ENCODE measurements at places on chromosomes 3 and 15. TPM values are rescaled to one million over a fixed set of nuclear protein-coding genes. Genes with fewer than 3 reads are reported as not detected.

GRCh38 chr3:107899990-107900651, 190.7 kb downstream of the CD47 start:
- DNase-seq, result no peak

GRCh38 chr3:34260271-34261000, 462.0 kb downstream of the PDCD6IP start:
- peak; percentile 68 for DNase-seq

DNA sequence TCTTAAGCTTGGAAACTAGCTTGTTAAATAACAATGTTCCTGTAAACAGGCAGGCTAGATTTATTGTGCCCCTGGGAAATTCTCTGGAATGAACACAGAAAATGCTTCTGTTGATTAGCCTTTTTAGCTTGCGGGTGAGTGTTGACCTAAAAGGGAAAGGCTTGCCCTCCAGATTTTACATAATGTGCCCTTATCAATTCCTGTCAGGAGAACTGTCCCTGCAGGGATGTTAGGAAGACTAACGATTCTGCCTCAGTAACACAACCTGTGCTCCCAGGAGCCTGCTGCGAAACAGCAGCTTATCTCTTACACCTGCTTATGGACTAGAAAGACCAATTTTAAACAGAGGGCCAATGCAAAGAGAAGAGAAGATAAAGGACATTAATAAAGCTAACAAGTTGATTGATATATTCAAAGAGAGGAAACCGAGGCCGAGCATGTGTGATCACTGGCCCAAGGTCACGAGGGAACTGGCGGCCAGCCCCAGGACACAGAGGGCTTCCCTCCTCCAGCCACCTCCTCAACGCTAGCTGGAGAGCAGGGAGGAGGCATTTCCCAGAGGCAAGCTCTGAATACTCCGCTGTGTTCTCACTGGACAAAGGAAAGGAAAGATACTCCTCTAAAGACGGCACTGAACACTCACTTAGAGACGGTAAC, 48.4 kb upstream of the TJP1 start:
- no peak for DNase-seq

DNA sequence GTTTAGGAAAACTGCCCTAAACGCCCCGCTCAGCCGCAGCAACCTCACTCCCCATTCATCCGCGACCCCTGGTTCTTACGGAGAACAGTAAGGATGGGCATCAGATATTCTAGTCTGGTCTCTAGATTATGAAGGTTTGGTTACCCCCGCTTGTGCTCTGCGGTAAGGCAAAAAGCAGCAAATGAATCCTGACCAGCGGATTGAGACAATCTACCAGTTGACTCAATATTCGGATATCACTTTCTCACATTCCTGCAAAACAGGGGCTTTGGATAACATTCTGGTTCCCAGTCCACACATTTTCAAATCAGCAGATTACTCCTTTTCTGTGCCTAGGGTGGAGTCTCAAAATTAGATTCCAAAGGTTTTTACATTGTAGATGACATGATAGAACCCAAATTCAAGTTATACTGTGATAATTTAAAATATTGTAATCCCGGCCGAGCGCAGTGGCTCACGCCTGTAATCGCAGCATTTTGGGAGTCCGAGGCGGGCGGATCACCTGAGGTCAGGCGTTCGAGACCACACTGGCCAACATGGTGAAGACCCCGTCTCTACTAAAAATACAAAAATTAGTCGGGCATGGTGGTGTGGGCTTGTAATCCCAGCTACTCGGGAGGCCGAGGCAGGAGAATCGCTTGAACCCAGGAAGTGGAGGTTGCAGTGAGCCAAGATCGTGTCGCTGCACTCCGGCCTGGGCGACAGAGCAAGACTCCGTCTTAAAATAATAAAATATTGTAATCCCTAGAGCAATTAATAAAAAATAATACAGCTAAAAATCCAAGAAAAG, 1.1 kb upstream of the CYFIP1 start:
- no peak for DNase-seq

DNA sequence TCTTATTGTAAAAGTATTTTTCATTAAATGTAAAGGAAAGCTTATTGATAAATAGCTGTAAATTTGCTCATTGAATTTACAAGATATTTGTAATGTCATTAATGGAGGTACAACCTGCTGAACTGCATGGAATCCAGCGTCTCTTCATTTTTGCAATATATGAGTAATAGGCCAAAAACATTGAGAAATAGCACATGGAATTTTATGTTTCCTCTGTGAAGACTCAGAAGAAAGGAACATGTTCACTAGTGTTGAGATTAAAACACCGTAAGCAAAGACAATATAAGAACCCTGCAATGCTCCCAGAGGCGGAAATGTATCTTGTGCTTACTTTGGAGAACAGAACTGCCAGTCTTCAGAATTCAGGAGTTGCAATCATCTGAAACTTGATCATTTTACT, 167.6 kb downstream of the ALDH1A2 start:
- no peak for DNase-seq

DNA sequence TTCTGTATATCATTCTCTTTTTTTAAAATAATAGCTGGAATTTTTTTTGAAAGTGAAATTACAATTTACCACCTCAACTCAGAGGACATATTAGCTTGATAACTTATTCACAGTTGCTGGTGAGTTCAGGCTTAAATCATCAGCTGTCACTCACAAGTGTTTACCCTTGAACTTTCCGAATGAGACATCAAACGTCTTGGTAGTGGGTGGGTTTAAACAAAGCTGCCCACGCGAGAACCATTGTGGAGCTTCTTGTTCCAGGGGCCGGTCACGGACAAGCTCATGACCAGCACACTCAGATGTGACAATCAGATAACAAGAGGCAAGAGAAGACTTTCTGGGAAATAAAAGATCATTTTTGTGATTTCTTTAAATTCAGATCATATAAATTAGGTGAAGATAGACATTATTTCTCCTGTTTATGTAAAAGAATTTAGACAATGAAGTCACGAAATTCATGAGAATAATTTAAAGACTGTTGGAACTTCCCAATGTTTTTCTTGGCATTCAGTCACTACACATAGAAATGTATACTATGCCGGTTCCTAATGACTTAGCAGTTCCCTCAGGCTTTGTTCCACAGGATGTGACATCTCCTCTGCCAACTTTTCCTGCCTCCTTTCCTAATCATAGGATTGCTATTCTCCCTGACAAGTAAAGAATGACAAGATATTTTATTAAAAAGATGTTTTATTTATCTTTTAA, 29.3 kb downstream of the BTD start:
- no peak for DNase-seq

- no peak for DNase-seq
These were observed 45.4 kb downstream of the MAGEF1 start for GRCh38 chr3:184666442-184666841.

GRCh38 chr3:108698461-108698860, 58.7 kb downstream of the RETNLB start:
- DNase-seq, result no peak

GRCh38 chr15:75138016-75138999, 63.4 kb upstream of the C15orf39 start:
- no peak for DNase-seq

- no peak for DNase-seq
These were observed 61.4 kb upstream of the ZNF280D start for GRCh38 chr15:56794553-56795329.

GRCh38 chr15:81285461-81285860, 38.5 kb downstream of the STARD5 start:
- peak; percentile 6 for DNase-seq

DNA sequence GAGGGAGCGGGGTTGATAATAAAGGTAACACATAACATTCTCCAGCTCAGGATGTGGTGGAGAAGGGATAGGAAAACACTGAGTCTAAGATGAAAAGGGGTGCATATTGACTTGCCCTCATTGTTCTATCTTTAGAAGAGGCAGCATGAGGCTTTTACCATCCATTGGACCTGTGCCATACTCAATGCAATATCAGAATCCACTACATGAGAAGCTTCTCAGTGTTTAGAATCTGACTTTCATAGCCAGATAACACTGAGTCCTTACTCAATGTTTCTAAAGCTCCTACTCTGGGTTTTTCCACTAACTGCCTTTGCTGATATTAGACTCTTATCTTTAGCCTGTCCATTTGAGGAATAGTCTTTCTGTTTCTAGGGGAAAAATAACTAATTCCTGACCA, 24.3 kb upstream of the GADL1 start:
- DNase-seq, result no peak

- DNase-seq, result no peak
These were observed 10.0 kb upstream of the SMCO1 start for GRCh38 chr3:196525141-196525540.

GRCh38 chr15:92069308-92070250, 216.1 kb downstream of the SLCO3A1 start:
- peak; percentile 78 for DNase-seq

DNA sequence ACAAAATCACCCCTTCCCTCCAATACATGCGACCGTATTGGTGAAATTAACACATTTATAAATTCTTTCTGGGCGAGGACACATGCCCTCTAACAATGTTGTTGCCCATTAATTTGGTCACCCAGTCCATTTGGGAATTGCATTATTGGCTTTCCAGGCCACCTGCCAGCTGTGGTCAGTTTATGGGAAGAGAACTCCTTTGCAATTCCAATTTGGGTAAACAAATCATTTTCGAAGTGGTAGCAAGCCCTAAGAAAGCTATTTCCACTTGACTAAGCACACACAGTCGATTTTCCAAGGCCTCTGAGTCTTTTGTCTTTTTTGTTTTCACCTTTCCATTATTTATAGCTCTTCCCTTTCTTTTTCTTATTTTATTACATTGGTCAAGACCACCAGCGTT, 362.3 kb upstream of the RGMA start:
- no peak for DNase-seq

- DNase-seq, result no peak
These were observed 12.6 kb downstream of the PDHB start for GRCh38 chr3:58421004-58421403.

DNA sequence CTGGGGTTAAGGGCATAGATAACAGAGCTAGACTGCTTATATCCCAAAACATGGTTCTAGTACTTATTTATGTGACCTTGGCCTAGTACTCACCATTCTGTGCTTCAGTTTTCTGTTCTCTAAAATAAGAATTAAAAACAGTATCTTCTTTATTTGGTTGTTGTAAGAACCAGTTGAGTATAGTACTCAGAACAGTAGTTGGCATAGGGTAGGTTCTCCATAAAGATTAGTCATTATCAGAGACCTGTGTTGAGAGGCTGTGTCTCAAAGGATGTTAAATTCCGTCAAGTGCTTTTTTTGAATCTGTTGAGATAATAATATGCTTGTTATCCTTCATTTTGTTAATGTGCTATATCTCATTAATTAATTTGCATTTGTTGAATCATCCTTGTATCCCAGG, 47.4 kb upstream of the OSTN start:
- no peak for DNase-seq

DNA sequence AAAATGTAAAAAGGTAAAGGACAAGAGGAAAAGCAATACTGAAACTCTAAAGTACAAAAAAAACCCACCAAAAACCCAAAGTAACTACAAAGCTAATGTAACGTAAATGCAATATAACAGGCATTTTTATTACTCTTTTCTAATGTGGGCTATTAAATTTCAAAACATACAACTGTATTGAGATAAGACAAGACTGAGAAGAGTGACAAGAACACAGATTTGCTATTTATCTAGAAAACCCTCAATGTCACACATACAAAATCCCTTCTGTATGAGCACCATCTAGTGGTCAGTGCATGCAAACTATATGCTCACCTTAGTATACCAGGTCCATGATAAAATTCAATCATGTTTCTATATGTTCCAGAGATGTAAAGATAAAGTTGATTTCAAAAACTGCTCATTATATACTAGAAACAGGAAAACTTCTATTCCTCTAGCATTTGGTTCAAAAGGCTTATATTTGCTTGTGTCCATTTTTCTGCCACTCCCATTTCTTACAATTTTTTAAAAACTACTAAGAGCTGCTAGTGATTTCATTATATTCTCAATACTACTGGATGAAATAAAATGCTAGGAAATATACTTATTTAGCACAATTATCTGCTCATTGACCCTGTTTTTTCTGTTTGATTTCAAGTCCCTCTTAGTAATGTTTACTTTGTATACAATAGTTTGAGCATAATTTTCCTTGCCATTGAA, 111.4 kb downstream of the DLG1 start:
- peak; percentile 30 for DNase-seq

DNA sequence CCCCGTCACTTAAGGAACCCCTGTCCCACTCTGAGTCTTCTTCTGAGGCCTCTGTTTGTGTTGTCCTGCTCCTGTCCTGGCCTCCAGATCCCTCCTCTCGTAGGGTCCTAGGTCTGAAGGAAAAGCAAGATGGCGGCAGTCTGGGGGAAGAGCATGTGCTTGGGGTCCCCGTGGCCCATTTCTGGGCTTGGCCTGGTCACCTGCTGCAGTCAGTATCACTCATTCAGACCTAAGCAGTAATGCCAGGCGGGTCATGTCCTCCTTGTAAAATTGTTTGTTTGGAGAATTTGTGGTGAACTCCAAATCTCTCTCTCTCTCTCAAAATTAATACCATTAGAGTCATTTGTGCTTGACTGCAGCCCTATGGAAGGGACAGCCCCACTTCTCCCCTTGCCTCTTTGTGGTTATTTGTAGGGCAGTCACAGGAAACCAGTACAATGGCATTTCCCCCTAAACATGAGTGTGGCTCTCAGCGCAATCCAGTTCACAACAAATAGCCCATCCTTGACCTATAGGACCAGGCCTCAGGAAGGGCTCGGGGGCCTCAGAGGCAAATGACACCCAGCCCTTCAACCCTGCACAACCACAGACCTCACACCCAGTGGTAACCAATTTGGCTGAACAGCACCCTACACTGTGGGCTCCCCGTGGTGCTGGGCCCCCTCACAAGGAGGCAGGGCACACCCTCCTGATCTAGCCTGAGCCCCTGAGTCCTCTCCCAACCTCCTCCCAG, 173.5 kb downstream of the OR4M2 start:
- DNase-seq, result peak; percentile 37

- no peak for DNase-seq
These were observed 1298.6 kb downstream of the SI start for GRCh38 chr3:163779396-163780344.

- DNase-seq, result no peak
These were observed 14.2 kb upstream of the NRROS start for GRCh38 chr3:196625331-196625730.

DNA sequence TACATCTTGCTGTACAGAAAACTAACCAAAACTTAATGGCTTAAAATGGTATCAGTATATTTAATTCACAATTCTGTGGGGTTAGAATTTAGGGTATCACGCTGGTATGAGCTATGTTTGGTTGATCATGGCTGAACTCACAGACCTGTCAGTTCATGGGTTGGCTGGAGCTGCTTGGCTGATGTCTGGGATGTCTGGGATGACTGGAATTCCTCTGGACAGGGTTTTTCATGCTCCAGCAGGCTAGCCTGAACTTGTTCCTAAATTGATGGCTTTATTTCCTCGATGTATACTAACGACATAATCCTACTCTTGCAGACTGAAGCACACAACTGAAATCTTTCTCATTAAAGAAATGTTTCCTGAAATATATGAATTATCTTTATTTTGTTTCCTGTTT, 338.9 kb upstream of the GBE1 start:
- DNase-seq, result no peak

GRCh38 chr3:31106912-31107311, 212.5 kb upstream of the GADL1 start:
- no peak for DNase-seq

GRCh38 chr15:70062321-70062956, 35.3 kb downstream of the TLE3 start:
- DNase-seq, result no peak

Gene CSPG4
- total RNA-seq, result not detected

Gene PROK2
- 0.15 TPM for total RNA-seq

Gene PPCDC
- 17.5 TPM for total RNA-seq

Gene NAA50
- total RNA-seq, result 87.7 TPM

Gene PAK6
- total RNA-seq, result not detected

Gene PTPN23
- total RNA-seq, result 18.7 TPM
